Lung (tissue), 17 donors: ENCODE measurements at places on chromosomes 11 and 22. TPM values are rescaled to one million over a fixed set of nuclear protein-coding genes. Genes with fewer than 3 reads are reported as not detected.
A peak's percentile ranks its signal among the peaks of the same experiment; 100 is the strongest.

The CHKA gene
- total RNA-seq, result 73.4 TPM

The SHISAL1 gene
- total RNA-seq, result 0.74 TPM

The P4HA3 gene
- total RNA-seq, result 0.40 TPM

The C11orf97 gene
- 6.3 TPM for total RNA-seq

DNA sequence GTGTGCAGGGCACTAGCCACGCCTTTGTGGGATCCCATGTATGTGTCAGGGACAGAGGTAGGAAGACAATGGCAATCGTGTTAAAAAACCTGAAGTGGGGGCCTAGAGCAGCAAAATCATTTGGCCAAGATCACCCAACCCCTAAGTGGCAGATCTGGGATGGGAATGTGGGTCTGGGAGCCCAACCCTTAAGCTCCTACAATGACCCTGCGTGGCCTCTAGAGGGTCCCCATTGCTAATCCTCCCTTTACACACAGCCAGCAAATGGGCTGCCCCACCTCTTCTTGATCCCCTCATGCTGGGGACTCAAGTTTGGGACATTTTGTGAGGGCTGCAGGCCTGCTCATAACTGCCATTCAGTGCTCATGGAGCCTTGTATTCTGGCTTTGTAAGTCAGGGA, 73.2 kb upstream of the SUSD2 start:
- no peak for DNase-seq

DNA sequence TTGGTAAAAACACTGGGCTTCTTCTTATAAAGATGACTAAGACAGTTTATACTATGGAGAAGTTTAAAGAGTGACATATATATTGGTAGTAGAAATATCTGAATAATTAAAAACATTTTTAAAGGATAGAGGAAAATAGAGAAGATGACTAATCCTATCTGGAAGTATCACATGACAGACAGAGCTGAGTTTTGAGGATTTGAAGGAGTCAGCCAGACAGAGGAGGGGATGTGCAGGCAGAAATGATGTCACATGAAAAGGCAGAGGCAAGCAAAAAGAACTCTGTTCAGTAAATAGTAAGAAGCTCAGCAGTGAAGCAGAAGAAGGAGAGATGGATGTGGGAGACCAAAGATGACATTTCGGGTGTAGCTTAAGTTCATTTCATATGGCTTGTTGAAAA, 1.6 kb downstream of the OR10A2 start:
- DNase-seq, result no peak

GRCh38 chr22:27494785-27495184, 306.8 kb downstream of the MN1 start:
- no peak for DNase-seq

DNA sequence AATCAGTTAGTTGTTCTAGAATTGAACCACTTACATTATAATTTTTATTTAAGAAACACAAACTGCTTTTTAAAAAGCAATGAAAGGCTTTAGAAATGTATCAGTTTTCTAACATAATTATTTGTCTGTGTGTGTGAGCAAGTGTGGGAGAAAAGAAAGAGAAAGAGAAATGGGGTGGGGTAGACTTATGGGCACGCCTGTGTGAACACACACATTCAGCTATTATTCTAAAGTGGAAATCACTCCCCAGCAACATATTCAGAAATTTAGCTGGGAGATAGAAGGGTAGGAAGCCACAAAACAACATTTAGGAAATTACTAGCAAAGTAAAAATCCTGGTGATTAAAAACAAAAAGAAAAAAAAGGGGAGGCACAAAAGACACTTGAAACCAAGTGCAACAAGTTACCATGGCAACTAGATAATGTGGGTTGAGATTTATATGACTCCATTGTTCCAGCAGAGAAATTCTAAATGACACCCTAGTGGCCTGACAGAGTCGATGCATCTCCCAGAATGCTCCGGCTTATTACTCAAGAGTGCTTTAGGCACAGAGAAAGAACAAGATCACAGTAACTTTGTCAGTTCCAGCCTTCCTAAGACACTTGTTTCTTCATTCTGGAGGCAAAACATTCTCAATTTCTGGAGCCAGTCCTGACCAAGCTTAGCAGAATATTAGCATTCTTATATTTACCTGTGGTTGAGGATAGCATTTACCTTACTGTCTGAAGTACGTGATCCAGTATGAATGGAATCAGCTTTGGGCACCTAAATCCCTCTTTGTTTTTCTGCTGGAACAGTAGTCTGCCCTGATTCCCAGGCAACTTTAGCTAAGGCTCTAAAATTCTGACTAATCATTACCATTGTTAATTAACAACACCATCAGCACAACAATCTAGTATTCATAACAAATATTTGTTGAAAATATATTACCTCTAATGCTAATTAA, 444.4 kb downstream of the DLG2 start:
- DNase-seq, result peak; percentile 58

DNA sequence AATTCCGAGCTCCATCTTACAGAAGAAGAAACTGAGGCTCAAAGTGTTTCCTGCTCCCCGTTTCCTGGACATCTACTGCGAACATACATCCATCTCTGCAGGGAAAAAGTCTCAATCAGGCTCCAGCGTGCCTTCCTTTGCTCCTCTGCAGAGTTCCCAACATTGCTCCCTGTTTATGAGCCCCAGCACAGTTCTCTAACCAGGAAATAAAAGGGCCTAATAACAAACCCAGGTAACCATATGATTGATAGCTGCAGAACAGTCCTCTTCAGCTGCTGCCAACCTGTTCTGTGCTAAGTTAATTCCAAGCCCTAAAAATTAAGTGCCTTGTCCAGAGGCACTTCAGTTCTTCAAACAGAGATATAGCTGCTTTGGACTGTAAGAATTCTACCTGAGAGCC, 104.9 kb upstream of the ASPHD2 start:
- DNase-seq, result no peak

GRCh38 chr22:48622891-48623545, 1204.7 kb downstream of the BRD1 start:
- DNase-seq, result no peak

- peak; percentile 39 for DNase-seq
Observed at GRCh38 chr11:67640021-67640757, 626 bp upstream of the TBX10 start.

GRCh38 chr22:19889951-19890350, 35.3 kb upstream of the GNB1L start:
- DNase-seq, result no peak

DNA sequence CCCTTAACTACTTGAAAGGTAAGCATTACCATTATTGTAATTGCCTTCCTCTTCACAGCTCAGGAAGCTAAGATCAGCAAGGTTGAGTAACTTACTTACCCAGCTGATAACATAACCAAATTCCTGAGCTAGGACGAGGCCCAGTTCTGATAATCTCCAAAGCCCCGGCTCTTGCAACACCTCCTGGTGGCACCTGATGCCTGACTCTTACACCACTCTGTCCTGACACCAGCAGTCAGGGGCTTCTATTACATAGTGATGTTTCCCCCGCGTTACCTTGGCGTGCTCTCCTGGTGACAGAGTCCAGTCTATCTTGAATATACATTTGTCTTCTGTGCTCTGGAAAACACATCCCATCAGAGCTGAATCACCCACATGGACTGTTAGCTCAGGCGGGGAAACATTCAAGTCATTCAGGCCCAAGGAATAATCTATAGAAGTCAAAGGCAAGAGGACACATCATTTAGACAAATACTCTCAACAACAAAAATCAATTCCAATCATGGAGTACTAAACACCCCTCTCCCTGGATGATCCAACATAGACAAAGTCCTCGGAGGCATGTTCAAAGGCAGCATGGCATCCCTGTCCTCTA, 12.6 kb downstream of the JAML start:
- DNase-seq, result no peak

DNA sequence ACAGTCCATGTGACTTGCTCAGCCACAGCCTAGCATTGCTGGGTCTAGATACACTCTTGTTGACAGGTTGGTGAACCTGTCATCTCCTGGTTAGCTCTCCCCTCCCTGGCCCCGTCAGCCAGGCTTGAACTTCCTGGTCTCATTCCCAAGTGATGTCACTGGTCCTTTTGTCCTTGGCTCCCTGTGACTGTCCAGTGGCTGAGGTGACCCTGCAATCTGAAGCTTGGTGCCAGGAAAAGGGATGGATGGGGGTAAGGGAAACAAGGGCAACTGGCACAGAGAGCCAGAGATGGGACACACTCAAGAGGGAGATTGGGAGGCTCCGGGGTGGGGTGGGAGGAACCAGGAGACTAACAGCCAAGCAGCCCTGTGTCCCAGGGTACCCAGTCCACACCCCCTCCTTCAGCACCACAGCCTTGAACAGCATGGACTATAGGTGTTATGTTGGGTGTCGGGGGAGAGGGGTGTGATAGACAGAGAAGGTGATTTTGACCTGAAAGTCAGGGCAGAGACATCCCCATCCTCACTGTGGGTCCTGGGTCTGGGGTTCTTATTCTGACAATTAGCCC, 63.8 kb upstream of the THY1 start:
- DNase-seq, result no peak

GRCh38 chr22:43996981-43997265, 27.2 kb upstream of the PARVB start:
- DNase-seq, result no peak

GRCh38 chr11:110046775-110047380, 46.3 kb upstream of the ZC3H12C start:
- no peak for DNase-seq
